ENCODE measurements at places on chromosomes 2 and 18.

DNA sequence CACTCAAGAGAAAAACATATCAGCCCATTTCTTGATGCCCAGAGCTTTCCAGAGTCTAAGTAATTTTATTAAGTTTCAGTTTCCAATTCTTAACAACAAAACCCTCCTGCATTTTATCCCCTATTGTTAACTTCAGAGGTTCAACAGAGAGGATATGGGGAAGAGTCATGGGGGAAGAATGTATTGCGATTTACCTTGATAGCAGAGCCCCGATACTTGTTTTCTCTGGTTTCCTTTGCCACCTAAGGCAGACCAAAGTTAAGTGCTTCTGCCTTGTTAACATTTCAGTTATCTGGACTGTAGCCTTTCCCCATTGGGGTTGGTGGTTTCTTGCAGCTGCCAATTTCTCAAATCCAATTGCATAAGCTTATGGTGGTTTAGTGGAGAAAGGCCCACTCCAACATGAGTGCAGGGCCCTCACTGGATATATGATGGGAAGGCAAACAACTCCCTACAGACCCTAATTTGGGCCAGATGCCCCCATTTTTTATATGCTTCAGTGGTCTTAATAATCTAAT is 82.0 kb upstream of the ITGB6 start:
- ATAC-seq = no peak

- no peak for ATAC-seq
Measured at GRCh38 chr2:70928366-70928765, 7.3 kb upstream of the ATP6V1B1 start.

DNA sequence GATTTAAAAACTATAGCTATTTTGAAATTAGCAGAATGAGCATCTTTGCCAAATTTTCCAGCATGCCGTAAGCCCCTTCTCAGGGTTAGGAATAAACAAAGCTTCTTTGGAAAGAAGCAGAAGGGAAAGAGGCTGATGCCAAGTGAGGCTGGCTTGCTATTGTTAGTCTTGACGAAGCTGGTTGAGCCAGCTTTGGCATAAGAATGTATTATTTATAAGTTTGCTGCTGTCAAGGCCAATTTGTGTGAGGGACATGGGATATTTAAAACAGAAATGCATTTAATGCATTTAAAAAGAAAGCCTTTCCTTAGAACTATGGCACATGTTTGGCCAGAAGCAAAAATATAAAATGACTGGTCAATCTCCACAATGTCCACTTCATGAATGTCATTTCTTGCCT is 52.5 kb upstream of the TTN start:
- ATAC-seq = no peak

- peak; percentile 57 for ATAC-seq
Measured at GRCh38 chr2:172095146-172095904, 7.4 kb downstream of the DLX2 start.

DNA sequence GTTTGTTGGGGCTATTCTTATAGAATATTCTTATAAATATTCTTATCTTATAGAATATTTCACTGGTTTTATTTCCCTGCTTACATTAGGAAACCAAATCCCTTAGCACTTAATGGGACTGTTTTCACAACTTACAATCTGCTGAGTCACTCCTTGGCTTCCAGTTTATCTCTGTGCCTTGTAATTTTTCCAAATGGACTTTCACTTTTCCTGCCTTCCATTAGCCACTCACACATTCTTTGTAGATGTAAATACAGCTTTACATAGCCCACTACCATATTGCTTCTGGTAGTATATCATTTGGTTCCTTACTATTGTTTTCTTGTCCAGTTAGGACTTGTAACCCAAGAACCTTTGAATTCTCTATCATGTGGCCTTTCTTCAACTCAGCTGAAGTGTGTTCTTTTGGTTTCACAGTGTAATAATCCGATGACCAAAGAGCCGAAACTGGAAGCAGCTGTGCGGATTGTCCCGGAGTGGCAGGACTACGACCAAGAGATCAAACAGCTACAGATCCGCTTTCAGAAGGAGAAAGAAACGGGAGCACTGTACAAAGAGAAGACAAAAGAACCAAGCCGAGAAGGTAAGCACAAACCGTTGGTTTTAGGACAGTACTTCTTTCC is 96.1 kb downstream of the UGGT1 start:
- no peak for ATAC-seq

GRCh38 chr2:76461431-76461830 is 750.7 kb upstream of the GCFC2 start:
- no peak for ATAC-seq

DNA sequence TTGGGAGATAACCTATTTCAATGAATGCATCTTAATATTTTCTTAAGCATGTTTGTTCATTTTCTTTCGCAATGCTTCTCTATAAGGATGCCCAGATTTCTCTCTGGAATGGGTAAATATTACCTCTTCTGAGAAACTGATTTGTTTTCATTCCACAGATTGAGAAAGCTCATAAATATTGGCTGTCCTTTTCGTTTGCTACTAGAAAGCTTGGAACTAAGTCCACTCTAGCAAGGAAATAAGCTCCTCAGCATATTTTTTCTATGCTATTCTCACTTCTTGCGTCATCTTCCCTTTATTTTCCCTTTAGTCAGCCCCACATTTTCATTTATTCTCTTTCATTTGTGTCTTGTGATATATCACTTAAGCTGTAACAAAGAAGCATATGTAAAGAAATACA is 76.3 kb downstream of the ANTXR1 start:
- ATAC-seq = no peak

- no peak for ATAC-seq
Measured at GRCh38 chr2:42029639-42030199, 18.1 kb upstream of the PKDCC start.

GRCh38 chr2:113806217-113806913 is 49.9 kb upstream of the SLC35F5 start:
- ATAC-seq = no peak

GRCh38 chr2:196217116-196217515 is 45.7 kb upstream of the STK17B start:
- peak; percentile 28 for ATAC-seq

- ATAC-seq = no peak
Measured at GRCh38 chr2:65934992-65935629, 499.8 kb upstream of the MEIS1 start.

- ATAC-seq = no peak
Measured at GRCh38 chr18:65751155-65752085, 608 bp downstream of the CDH7 start.

GRCh38 chr2:210540900-210541289 is 15.5 kb upstream of the CPS1 start:
- ATAC-seq = no peak

DNA sequence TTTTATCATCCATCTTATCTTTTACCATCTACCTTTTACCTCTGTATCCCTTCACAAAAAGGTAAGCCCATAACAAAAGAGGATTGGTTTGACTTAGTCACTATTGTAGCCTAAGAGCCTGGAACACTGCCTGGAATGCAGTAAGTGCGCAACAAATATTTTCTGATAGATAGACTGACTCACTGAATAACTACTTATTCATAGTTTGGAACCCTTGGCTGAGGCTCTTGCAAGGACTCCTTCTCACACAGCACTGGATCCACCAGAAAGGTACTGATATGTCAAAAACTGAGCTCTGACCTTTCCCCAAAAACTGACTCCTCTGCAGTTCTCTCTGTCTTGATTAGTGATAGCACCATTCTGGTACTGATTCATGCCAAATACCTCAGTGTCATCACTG is 426.7 kb downstream of the SETBP1 start:
- peak; percentile 18 for ATAC-seq

GRCh38 chr2:235084424-235084823 is 132.6 kb downstream of the SH3BP4 start:
- no peak for ATAC-seq

Data from activated CD4-positive, CD25-positive, alpha-beta regulatory T cell treated with anti-CD3 and anti-CD28 coated beads, Interleukin-2, amount 50 U/mL, for 24 hours (primary cell).